ENCODE measurements at places on chromosomes 11 and 22. TPM values are rescaled to one million over a fixed set of nuclear protein-coding genes. Genes with fewer than 3 reads are reported as not detected.

Gene KIRREL3
- total RNA-seq = not detected

Gene TRPM5
- total RNA-seq = not detected

DNA sequence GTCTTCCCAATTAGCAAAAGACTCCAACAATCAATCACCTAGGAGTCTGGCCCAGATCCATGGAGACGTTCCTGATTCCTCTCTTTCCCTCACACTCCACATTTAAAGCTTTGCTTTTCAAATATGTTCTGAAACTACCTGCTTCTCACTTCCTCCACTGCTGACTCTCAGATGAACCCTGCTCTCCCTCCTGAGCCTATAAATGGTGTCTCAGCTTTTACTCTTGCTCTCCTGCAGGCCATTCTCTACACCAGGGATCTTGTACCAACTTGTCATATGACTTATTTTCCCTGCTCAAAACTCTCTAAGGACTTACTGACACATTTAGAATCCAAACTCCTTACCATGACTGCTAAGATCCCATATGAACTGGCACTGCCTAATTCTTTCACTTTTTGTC is 138.4 kb upstream of the DDI1 start:
- DNase-seq = no peak

- DNase-seq = no peak
Observed at GRCh38 chr22:23065495-23066122, 4.7 kb upstream of the GNAZ start.

Data from activated B cell treated with CpG ODN at 0.5 μM for 24 hours (primary cell).